ENCODE measurements at places on chromosomes 13 and 19. TPM values are rescaled to one million over a fixed set of nuclear protein-coding genes. Genes with fewer than 3 reads are reported as not detected.

- peak; percentile 100 for DNase-seq
Measured at GRCh38 chr19:1154731-1155351, 19.2 kb downstream of the SBNO2 start.

DNA sequence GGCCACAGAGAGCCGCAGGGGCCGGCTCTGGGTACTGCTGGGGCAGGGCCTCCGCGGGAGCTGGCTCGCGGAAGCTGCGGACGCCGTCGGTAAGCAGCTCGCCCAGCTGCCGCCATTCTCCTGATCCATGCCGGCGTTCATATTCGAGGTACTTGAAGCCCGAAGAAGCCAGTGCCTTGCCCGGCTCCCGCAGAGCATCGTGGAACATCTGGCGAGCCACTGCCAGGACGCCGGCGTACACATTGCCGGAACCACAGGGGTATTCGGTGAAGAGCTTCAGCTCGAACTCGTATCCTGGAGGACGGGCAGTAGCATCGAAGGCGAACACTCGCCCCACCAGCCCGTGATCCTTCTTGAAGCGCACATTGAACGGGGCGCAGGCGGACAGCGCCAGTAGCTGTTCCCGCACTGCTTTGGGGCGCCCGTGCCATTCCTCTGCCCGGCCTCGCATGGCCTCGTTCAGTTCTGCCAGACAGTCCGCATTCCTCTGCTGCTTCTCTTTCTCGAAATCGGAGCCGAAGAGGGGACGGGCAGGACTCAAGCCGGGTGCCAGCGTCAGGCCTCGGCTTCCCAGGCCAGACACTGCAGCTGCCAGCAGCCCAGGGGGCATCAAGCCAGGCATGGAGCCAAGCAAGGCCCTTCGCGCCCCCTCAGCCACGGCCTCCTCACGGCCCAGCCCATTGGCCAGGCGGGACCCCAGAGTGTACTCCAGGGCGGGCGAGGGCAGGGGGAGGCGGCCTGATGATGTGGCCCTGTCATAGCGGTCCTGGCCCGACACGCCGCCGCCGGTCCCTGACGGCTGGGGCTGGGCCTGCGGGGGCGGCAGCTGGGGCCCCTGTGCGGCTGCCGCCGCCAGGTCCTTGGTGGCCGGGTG lies 1.0 kb downstream of the IRF2BP1 start:
- DNase-seq = peak; percentile 89

Gene SERTAD1
- total RNA-seq = 15.2 TPM

Gene ZNF69
- 14.1 TPM for total RNA-seq

DNA sequence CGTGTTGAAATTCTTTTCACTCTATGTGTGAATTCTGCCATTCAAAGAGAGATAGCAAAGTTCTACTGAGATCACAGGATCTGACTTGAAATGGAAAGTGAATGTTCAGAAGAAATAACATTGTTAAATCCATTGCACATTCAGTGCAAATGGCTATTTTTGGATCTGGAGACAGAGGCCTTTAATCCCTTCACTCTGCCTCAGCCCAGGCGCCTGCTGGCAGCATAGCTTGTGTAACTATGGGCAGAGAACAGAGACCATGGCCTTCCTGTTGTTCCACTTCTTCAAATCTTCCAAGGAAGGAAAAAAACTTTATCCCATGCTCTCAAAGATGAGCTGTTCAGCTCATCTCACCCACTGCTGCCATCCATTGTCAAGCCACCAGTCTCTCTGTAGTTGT lies 265.4 kb downstream of the LMO7 start:
- DNase-seq = no peak

Measured in osteoblast (primary cell).